ENCODE measurements at places on chromosomes 11 and 22. TPM values are rescaled to one million over a fixed set of nuclear protein-coding genes. Genes with fewer than 3 reads are reported as not detected.

The APOA1 gene
- not detected for polyA plus RNA-seq

The CRELD2 gene
- polyA plus RNA-seq = 29.7 TPM

The MAPK11 gene
- 0.59 TPM for polyA plus RNA-seq

The SHANK3 gene
- not detected for polyA plus RNA-seq

The NXPE1 gene
- polyA plus RNA-seq = not detected

The SNX19 gene
- polyA plus RNA-seq = 25.1 TPM

The NLRP10 gene
- not detected for polyA plus RNA-seq

The CRYBB1 gene
- polyA plus RNA-seq = 1.0 TPM

The PGA3 gene
- polyA plus RNA-seq = not detected

The PELI3 gene
- polyA plus RNA-seq = 4.3 TPM

The MFNG gene
- 212 TPM for polyA plus RNA-seq

The CCDC157 gene
- polyA plus RNA-seq = 1.6 TPM

The CHCHD10 gene
- polyA plus RNA-seq = 70.6 TPM

The HTR3B gene
- not detected for polyA plus RNA-seq

The IGLL1 gene
- polyA plus RNA-seq = not detected

The PHF21B gene
- not detected for polyA plus RNA-seq

The GLB1L2 gene
- 0.63 TPM for polyA plus RNA-seq

The CARD18 gene
- polyA plus RNA-seq = not detected

The YAP1 gene
- not detected for polyA plus RNA-seq

The ADAMTS8 gene
- not detected for polyA plus RNA-seq

The HIC2 gene
- 0.34 TPM for polyA plus RNA-seq

The TSPAN32 gene
- 7.1 TPM for polyA plus RNA-seq

The FXYD2 gene
- not detected for polyA plus RNA-seq

The HARBI1 gene
- polyA plus RNA-seq = 6.9 TPM

The GDPD4 gene
- not detected for polyA plus RNA-seq

The HTR3A gene
- polyA plus RNA-seq = 11.3 TPM

Data from IgD-negative memory B cell (primary cell).